ENCODE measurements at places on chromosomes 1 and 21. TPM values are rescaled to one million over a fixed set of nuclear protein-coding genes. Genes with fewer than 3 reads are reported as not detected.
A peak's percentile ranks its signal among the peaks of the same experiment; 100 is the strongest.

DNA sequence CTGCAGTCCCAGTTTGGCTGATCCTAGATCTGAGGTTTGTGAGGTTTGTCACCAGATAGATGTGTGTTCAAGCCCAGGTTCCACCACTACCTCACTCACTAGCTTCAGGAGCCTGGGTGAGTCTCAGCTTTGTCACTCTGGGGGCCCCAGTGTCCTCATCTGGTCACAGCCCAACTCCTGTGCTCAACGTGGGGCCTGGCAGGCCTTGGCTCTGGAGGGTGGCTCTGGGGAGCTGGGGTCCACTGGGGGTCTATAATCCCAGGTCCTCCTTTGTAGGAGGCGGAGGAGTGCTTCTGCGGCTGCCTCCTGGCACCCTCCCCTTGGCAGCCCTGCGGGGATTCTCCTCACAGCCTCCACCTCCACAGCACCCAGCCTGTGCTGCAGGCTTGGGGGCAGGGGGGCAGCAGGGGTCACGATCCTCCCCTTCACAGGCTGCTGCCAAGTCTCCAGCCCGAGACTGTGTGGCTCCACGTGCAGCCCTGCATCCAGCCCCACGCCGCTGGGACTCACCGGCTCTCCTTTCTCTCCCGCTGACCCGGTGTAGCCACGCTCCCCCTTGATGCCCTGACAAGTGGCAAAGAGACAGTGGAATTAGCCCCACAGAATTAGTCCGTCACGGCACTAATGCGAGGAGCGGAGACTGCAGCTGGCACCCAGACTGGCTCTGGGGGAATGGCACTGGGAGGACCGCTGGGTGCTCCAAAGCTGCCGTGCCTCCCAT, 22.5 kb upstream of the PEF1 start:
- DNase-seq: no peak
- H3K27ac ChIP-seq: no peak overlapping the region
- no peaks in the 10 kb centered on the region for H3K36me3 ChIP-seq
- H3K4me3 ChIP-seq: no peak overlapping the region

The MMP23B gene
- total RNA-seq: 13.7 TPM

The AMPD1 gene
- not detected for total RNA-seq

DNA sequence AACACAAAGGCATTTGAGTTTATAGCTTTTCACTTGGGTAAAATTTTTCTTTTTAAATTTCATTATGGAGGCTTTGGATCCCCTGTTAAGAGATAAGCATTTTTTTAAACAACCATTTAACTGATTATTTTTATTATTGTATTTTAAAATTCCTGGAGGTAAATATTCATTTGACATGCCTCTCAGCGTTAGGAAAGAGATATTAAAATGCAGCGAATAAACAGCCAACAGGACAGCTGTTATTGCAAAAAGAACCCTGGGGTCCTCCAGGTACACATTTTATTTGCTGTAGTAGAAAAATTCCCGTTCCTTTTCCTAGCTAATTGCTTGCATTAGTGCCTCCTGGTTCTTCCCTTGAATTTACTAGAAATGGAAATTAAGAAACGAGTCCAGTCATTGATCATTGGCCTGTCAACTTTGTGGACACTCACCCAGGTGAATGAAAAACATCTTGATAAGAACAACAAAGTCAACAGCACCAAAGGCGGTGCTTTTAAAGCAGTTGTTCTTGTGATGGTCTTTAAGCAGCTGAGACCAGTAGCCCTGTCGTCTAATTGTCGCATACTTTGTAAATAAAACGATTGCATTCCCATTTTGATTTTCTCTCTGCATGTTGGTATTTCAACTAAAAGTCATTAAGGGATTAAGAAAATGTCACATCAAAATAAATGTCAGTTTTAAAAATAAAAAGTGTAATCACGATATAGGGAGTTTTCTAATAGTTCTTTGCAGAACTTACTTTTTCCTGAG, 282.4 kb downstream of the GRIK1 start:
- H3K27me3 ChIP-seq: no peaks in the 10 kb centered on the region
- no peak overlapping the region for H3K27ac ChIP-seq
- H3K4me1 ChIP-seq: no peaks in the 10 kb centered on the region
- no peak overlapping the region for H3K4me3 ChIP-seq
- no peaks in the 10 kb centered on the region for H3K36me3 ChIP-seq

- no peak for DNase-seq
- H3K27me3 ChIP-seq: peaks cover 30% of the 10 kb centered on the region
- H3K4me3 ChIP-seq: no peak overlapping the region
- peaks cover 1% of the 10 kb centered on the region for H3K4me1 ChIP-seq
Observed at GRCh38 chr1:228079013-228079412, 3.5 kb upstream of the ARF1 start.

DNA sequence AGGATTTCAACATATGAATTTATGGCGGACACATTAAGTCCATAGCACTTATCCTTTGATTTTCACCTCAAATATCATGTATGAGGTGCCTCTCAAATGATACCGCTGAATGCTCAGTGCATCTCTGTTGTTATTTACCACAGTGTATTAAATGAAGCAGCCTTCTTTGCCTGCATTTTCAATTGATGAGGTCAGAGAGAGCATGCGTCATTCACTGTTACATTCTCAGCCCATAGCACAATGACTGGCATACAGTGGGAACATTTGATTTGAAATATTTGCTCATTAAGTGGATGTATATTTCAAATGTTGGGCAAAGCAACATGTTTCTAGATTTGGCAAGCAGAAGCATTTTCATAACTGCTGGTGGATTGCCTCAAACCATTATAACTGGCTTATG, 45.7 kb downstream of the LRRC7 start:
- no peak for DNase-seq
- H3K27me3 ChIP-seq: no peaks in the 10 kb centered on the region
- H3K27ac ChIP-seq: no peak overlapping the region

GRCh38 chr1:93734999-93735398, 53.4 kb upstream of the BCAR3 start:
- no peak overlapping the region for H3K4me3 ChIP-seq
- no peaks in the 10 kb centered on the region for H3K36me3 ChIP-seq
- no peaks in the 10 kb centered on the region for H3K4me1 ChIP-seq

GRCh38 chr1:8460132-8460544, 142.2 kb downstream of the SLC45A1 start:
- peak overlapping the region; percentile 9 for H3K4me3 ChIP-seq
- no peak for DNase-seq
- peak overlapping the region; percentile 94 for H3K27ac ChIP-seq

DNA sequence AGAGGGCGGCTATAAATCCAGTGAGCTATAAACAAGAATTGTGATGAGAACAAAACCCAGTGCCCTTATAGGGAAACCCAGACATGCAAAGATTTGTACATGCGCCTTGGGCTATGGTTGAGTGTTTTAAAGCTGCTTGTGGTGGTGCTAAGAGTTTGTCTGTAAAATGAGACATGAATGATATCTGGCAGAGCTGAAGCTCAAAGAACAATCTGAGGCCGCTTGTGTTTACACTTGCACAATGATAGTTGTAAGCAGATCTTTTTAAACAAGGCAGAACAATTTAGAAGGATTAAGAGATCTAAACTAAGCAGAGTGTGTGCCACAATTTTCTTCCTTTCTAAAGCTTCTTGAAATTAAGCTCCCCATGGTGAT, 80.4 kb upstream of the ADAMTS5 start:
- no peaks in the 10 kb centered on the region for H3K4me1 ChIP-seq
- H3K36me3 ChIP-seq: no peaks in the 10 kb centered on the region
- no peak overlapping the region for H3K4me3 ChIP-seq
- H3K27ac ChIP-seq: no peak overlapping the region
- no peak for DNase-seq
- no peaks in the 10 kb centered on the region for H3K27me3 ChIP-seq

The NFYC gene
- total RNA-seq: 54.7 TPM

DNA sequence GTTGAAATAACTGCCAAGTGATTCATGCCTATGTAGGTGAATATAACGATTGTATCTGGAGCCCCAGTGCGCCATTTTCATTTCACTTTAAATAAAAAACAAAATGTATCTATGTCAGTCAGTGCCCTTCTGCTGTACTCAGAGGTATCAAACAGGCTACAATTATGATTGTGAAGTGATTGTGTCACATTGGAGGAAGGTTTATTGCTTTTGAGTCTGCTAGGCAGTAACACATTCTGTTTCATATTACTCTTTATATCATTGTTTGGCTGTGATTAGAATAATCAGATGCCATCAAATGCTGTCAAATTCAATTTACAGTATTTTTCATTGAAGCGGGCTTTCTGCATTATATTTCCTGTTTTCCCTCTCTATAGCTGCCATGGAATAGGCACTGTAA, 171.9 kb downstream of the KCTD3 start:
- no peak overlapping the region for H3K4me3 ChIP-seq
- H3K4me1 ChIP-seq: no peaks in the 10 kb centered on the region
- no peaks in the 10 kb centered on the region for H3K27me3 ChIP-seq
- no peak for DNase-seq

All from H9 (cell line).